ENCODE measurements at places on chromosomes 13 and 19.
A peak's percentile ranks its signal among the peaks of the same experiment; 100 is the strongest.

DNA sequence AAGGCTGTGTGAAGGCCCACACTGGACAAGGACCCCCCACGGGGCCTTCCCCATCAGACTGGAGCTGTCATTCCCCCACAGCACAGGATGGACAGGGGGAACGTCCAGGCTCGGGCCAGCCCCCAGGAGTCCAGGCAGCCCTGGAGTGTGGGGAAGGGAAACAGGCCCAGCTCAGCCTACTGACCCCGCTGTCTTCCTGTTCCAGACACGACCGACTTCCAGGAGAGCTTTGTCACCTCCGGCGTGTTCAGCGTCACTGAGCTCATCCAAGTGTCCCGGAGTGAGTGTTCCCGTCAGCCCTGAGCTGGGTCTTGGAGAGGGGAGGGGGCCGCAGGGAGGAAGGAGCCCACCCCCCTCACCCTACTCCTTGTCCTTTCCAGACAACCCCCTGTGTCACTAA lies 47.0 kb downstream of the SMIM24 start:
- DNase-seq: no peak

GRCh38 chr13:110379905-110380341 lies 72.8 kb downstream of the COL4A2 start:
- DNase-seq: no peak

GRCh38 chr19:7919610-7920518 lies at the start of gene SNAPC2:
SNAPC2 (plus strand) TSS chr19:7920338; CDS start chr19:7920367, 29 bp downstream.
- DNase-seq: peak; percentile 49

DNA sequence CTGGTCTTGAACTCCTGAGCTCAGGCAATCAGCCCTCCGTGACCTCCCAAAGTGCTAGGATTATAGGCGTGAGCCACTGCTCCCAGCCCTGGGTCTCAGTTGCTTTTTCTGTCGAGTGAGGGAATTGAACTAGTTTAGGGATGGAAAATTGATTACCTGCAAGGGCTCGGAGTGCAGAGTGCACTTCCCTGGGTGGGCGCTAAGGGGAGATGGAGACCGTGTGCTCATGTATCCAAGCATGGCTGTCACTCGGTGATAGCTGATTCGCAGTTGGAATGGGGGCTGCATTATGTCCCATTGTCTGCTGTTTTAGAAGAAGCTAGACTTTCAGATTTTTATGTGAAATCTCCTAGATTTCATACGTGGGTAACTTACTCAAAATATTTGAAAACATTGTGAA lies 139.9 kb upstream of the RFC3 start:
- DNase-seq: no peak

- DNase-seq: no peak
Observed at GRCh38 chr13:51663973-51664957, 80.0 kb downstream of the WDFY2 start.

DNA sequence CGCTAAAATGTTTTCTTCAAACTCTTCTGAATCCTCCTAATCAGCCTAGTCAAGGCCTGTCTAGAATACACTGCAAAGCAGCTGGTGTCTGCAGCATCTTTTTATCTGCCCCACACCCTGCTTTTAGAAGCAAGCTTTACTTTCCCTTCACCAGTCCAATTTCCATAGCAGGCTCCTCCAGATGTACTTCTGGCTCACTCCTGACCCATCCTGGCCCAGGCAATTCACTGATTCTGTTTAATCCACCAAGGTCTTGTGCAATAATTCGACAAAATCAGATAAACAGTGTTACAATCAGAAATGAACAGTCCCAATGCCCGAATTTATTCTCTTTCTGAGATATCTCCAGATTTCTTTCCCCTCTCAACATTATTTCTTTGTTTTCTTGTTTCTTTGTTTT lies 415.2 kb upstream of the SGCG start:
- DNase-seq: no peak

- DNase-seq: no peak
Observed at GRCh38 chr19:30407068-30407709, 35.0 kb downstream of the ZNF536 start.

- DNase-seq: no peak
Observed at GRCh38 chr19:45051929-45052579, 13.2 kb downstream of the CLASRP start.

DNA sequence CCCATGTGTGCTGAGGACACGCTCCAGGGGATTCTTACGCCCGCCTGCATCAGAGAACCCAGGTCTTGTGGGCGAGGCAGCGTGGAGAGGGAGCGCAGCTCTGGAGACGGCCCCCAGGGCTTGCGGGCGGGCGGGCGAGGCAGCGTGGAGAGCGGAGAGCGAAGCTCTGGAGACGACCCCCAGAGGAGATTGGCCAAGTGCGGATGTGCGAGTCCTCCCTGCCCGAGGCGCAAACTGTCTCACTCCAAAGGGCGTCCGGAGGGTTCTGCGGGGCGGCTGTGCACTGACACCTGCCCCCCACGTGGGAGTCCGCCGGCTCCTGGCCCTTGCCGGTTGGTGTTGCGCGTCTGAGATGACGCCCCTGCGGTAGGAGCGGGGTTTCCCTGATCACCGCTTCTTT lies 39.8 kb downstream of the MCF2L start:
- no peak for DNase-seq

DNA sequence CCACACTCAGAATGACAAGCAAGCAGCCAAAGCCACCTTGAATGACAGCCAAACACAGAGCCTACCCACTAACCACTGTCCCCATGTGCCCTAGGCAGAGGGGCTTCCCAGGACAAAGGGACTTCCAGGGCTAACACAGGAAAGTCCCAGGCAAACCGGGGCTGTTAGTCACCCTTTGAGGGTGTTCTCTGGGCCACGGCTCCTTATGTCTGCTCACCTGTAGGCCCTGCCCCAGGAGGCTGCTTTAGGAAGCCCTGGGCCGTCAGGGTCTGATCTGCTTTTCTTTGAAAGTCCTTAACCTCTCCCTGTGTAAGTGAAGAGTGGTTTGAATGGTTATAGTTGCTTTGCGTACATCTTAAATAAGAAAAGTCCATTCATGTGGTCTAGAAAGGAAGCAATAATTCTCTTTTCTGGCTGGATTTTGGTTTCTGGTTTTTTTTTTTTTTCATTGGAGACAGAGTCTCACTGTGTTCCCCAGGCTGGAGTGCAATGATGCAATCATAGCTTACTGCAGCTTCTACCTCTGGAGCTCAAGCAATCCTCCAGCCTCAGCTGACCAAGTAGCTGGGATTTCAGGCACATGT lies 161.4 kb downstream of the EFNB2 start:
- DNase-seq: peak; percentile 58

- DNase-seq: no peak
Observed at GRCh38 chr19:20186174-20186573, 19.2 kb downstream of the ZNF486 start.

DNA sequence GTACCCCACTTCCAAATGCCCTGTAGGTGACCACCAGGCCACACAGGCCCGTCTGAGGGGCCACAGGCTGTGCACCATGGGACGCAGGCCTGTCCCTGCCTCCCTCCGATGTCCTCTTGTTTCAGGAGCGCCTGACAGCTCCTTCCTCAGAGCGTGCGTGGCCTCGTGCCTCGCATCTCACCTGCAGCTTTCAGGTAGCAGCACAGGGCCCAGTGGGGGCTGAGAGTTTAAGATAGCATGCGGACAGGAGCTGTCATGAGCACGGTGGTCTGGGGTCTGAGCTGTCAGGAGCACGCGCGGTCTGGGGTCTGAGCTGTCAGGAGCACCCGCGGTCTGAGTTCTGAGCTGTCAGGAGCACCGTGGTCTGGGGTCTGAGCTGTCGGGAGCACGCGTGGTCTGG lies 40.1 kb downstream of the GAS6 start:
- no peak for DNase-seq

GRCh38 chr19:54325194-54325621 lies 12.2 kb upstream of the LILRA5 start:
- DNase-seq: no peak

GRCh38 chr19:13275016-13275722 lies 125.0 kb downstream of the IER2 start:
- DNase-seq: no peak

- DNase-seq: no peak
Observed at GRCh38 chr13:48491423-48492095, 41.3 kb downstream of the RCBTB2 start.

GRCh38 chr13:66492479-66492878 lies 737.7 kb downstream of the PCDH9 start:
- DNase-seq: no peak

- DNase-seq: no peak
Observed at GRCh38 chr13:83980331-83980730, 98.1 kb upstream of the SLITRK1 start.

DNA sequence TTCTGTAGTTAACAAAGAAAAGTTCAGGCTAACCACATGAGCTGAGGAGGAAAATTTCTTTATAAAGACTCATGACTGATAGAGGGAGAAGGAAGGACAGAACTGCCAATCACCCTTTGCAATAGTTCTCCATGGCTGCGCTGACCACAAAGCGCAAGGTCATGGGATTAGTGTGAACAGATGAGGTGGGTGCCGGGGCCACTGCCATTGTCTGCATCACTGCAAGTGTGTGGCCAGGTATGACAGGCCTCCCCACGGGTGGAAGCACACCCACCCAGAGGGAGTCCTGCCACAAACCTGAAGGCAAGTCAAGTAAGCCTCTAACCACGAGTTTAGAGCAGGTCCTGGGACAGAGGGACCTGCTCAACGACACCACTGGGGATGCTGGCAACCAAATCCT lies 128.1 kb downstream of the TUBA3C start:
- DNase-seq: no peak

- DNase-seq: no peak
Observed at GRCh38 chr13:95457294-95457693, 95.2 kb upstream of the CLDN10 start.

- no peak for DNase-seq
Observed at GRCh38 chr19:16804176-16804575, 25.0 kb upstream of the SIN3B start.

GRCh38 chr13:49840675-49841074 lies 48.2 kb upstream of the KPNA3 start:
- DNase-seq: no peak

- no peak for DNase-seq
Observed at GRCh38 chr13:99605420-99606323, 104.4 kb downstream of the TM9SF2 start.

GRCh38 chr19:42193706-42194105 lies 23.8 kb downstream of the DEDD2 start:
- no peak for DNase-seq

- DNase-seq: no peak
Observed at GRCh38 chr13:44576351-44577235, 463 bp upstream of the TSC22D1 start.

DNA sequence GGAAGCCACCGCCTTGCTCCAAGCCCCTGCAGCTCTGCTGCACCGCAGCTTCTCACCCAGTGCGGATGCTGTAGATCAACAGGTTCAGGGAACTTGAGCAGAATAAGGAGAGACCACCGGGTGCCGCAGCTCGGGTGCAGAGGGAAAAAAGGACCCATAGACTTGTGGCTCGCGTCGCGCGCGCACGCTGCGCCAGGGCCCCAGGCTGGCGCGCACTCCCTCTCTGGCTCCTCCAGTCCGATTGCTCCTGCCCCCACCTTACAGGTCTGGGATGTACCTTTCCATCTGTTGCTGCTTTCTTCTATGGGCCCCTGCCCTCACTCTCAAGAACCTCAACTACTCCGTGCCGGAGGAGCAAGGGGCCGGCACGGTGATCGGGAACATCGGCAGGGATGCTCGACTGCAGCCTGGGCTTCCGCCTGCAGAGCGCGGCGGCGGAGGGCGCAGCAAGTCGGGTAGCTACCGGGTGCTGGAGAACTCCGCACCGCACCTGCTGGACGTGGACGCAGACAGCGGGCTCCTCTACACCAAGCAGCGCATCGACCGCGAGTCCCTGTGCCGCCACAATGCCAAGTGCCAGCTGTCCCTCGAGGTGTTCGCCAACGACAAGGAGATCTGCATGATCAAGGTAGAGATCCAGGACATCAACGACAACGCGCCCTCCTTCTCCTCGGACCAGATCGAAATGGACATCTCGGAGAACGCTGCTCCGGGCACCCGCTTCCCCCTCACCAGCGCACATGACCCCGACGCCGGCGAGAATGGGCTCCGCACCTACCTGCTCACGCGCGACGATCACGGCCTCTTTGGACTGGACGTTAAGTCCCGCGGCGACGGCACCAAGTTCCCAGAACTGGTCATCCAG lies 964 bp downstream of the PCDH17 start:
- no peak for DNase-seq

- no peak for DNase-seq
Observed at GRCh38 chr19:11767633-11768133, 883 bp downstream of the ZNF441 start.

DNA sequence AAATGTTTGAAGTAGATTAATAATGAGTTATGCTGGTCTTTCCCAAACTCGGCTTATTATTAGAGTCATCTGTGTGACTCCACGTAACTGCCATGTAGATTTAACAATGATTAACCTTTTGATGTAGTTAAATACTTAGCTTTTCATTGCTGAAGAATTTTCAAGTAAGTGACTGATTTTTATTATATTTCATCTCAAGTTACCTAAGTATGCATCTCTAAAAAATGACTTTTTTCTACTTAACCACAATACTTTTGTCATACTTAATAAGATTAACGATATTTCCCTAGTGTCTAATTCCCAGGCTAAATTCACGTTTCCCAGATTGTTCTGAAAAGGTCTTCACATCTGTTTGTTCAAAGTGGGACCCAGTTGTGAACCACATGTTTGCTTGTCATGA lies 17.8 kb downstream of the BIVM start:
- DNase-seq: no peak

DNA sequence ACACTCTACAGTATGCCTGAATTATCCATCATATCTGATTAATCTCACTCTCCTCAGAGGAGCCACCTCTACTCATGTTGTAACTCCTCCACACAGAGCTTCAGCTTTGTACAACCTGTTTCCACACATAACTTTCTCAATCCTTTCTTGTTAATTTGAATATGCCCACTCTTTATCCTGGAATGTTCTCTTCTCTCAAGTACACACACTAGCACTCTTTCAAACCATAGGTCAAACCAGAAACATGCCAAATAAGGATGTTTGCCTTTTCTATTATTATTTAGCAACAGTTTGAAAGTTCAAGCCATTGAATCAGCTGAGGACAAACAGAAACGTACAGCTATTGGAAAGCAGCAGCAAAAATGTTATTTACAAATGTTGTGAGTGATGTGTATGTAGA lies 110.3 kb downstream of the MIPEP start:
- no peak for DNase-seq

GRCh38 chr19:30215248-30215647 lies 156.9 kb upstream of the ZNF536 start:
- no peak for DNase-seq

GRCh38 chr19:4534836-4535658 lies at the start of gene PLIN5:
PLIN5 (minus strand) TSS chr19:4535224; CDS start chr19:4534074, 1,150 bp downstream.
- DNase-seq: peak; percentile 20

- no peak for DNase-seq
Observed at GRCh38 chr13:23750383-23751121, 138.6 kb downstream of the MIPEP start.

DNA sequence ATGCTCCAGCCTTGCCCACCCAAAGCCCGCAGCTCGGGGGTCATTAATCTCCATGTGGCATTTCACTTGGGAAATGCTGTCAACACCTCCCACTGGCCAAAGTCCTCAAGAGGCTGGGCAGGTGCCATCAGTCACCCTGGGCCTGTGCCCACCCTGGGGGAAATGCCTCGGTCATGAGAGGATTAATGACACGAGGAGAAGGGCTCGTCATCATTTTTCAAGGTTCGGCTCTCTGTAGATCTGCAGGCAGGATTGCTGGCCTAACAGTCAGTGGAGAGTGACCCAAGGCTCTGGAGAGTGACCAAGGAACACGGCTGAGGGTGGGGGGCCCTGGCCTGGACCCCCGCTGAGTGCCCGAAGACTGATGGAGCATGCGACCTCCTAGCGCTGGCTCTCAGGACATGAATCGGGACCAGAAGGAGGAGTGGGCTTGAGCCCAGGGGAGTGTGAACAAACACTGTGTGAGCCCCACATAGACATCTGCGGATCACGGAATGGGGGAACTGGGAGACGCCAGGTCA lies 15.2 kb upstream of the KCTD15 start:
- no peak for DNase-seq

All from retinal pigment epithelial cell (primary cell).